ENCODE measurements at places on chromosomes 11 and 22.

DNA sequence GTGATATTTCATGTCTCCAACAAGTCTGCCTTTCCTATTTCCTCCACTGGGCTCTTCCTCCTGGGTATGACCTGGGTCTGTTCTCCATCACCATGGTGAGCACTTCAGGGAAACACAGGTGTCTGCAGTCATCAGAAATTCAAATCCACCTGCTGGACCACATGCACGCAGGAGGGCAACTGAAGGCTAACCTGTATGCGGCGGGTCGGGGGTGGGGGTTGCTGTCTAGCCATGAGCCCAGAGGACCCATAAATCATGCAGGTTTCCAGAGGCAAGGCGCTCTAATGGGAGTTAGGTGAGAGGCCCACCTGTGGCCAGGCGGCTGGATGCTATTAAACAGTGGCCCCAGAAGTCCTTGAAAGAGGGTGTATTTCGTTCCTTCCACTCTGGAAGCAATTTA is 11.1 kb upstream of the PAMR1 start:
- DNase-seq: no peak

GRCh38 chr22:50270666-50271394 is 650 bp upstream of the MAPK11 start:
- peak; percentile 71 for DNase-seq

DNA sequence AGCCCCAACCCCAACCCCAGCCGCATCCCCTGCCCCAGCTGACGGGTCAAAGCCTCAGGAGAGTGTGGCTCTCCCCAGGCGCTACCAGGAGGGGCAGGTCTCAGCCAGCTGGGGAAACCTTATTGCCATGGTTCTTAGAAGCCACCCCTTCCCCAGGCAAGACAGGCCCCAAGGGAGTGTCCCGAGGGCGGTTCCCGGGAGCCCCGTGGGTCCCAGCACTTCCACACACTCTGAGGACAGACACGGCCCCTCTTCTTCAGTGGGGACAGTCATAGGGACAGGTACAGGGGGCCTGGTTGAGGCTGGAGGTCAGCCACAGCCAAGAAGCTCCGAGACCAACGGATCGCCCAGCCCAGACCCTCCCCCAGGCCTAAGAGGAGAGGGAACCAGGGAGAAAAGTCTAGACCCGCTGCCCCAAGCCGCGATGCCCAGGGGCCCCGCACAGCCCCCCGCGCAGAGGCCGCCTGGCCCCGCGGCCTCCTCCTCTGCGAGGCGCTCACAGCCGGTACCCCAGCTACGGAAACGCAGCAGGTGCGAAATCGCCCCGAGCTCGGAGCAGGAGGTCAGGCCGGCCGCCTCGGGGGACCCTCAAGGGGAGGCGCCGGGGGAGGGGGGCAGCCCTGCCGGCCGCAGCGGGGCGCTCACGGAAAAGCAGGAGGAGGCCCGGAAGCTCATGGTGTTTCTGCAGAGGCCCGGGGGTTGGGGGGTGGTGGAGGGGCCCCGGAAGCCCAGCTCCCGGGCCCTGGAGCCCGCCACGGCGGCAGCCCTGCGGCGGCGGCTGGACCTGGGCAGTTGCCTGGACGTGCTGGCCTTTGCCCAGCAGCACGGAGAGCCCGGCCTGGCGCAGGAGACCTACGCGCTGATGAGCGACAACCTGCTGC is 2.6 kb downstream of the KLHDC7B start:
- peak; percentile 46 for DNase-seq

- no peak for DNase-seq
These were observed 16.4 kb downstream of the IFITM10 start for GRCh38 chr11:1733716-1734640.

- DNase-seq: no peak
These were observed 423.4 kb upstream of the CCDC179 start for GRCh38 chr11:23283666-23284065.

GRCh38 chr22:20253161-20253560 is 15.0 kb downstream of the RTN4R start:
- no peak for DNase-seq

- no peak for DNase-seq
These were observed 9.4 kb upstream of the IGSF9B start for GRCh38 chr11:133966172-133966651.

- DNase-seq: no peak
These were observed 9.6 kb upstream of the CBLIF start for GRCh38 chr11:59854871-59855270.

GRCh38 chr11:24267014-24267413 is 229.8 kb upstream of the LUZP2 start:
- DNase-seq: no peak

- peak; percentile 35 for DNase-seq
These were observed 295.1 kb upstream of the PLET1 start for GRCh38 chr11:112555491-112556364.

DNA sequence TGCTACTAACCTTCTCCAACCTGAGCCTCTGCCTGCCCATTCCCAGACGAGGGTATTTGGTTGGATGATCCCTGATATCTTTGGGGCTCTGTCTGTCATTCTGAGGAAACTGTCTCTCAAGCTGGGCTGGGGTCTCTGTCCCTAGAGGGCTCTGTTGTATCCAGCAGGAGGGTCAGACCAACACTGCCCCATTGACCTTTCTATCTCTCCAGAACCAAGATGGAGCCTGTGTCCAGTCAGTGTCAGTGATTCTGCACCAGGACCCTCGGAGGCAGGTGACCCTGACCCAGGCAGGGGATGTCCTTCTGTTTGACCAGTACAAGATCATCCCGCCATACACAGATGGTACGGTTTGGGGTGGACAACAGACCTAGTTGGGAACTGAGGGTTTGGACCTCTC is 21.9 kb downstream of the OTOG start:
- no peak for DNase-seq

GRCh38 chr11:12190511-12190910 is 80.1 kb downstream of the MICAL2 start:
- no peak for DNase-seq

- no peak for DNase-seq
These were observed 98.8 kb downstream of the SNX19 start for GRCh38 chr11:130817330-130817944.

- no peak for DNase-seq
These were observed 7.5 kb upstream of the NAALADL1 start for GRCh38 chr11:65065851-65066250.
